ENCODE measurements at places on chromosomes 3 and 15.
A peak's percentile ranks its signal among the peaks of the same experiment; 100 is the strongest.

GRCh38 chr3:143848704-143849103 is 436 bp upstream of the SLC9A9 start:
- DNase-seq, result no peak

DNA sequence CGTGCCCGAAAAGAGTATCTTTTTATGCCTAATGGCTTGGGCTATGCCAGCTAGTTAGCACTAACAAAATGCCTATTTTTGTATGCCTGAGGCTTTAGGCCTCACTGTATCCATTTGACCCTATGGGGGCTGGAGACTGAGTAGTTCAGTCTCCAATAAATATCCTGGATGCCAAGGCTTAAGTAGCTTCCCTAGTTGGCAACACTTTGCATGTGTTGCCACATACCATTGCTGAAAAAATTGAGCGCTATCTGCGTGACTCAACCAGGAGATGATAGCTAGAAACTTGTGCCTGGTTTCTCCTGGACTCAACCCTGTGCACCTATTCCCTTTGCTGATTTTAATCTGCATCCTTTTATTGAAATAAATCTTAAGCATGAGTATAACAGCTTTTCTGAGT is 58.4 kb upstream of the ATP2C1 start:
- peak; percentile 1 for DNase-seq

- DNase-seq, result peak; percentile 32
Measured at GRCh38 chr3:17359911-17360310, 382.5 kb downstream of the TBC1D5 start.

- no peak for DNase-seq
Measured at GRCh38 chr15:90326441-90326840, 25.6 kb upstream of the ZNF774 start.

DNA sequence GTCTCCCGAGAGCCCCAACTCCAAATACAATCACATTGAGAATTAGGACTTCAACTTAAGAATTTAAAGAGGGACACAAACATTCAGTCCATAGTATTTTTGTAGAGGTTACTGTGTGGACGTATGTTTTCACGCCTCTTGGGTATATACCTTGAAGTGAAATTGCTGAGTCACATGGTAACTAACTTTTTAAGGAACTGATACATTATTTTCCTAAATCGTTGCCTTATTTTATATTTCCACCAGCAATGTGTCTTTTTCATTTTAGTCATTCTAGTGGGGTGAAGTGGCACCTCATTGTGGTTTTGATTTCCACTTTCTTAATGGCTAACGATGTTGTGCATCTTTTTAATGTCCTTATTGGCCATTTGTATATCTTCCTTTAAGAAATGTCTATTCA is 11.8 kb downstream of the PARP15 start:
- DNase-seq, result no peak

GRCh38 chr15:81880833-81881232 is 165.0 kb downstream of the MEX3B start:
- no peak for DNase-seq

GRCh38 chr3:10625323-10625722 is 119.9 kb upstream of the ATP2B2 start:
- DNase-seq, result no peak

DNA sequence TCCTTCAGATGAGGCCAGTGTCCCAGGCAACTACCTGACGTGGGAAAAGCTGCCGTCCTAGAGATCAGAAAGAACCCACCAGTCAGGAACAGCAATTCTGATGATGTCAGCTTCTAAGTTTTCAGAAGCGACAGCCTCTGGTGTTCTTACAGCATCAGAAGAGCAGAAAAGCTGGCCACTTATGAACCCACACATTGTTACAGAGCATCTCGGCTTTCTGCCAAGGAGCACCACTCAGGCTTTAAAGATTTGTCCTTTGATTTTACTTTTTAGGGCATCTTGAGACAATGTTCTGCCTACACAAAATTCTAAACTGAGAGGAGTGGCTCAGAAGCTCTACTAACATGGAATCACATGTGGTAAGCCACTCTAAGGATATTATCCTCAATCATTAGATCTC is 49.7 kb upstream of the BOC start:
- no peak for DNase-seq
